Fibroblast of skin of right biceps (primary cell): ENCODE measurements at places on chromosomes 4 and X.

DNA sequence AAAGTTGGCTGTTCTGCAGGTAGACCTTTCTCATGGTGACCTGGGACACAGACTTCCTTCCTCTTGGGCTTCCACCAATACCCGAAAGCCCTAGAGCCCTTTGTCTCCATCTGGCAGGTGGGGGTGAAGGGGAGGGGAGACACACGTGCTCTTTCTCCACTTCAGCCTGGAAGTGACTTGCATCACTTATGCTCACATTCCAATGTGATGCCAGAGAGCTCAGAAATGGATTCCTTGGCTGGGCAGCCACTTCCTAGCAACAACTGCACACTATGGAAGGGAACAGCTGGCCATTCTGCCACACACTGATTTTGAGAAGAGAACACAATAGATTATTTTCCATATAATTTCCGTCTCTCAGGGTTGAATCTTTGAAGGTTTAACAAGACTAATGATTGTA, 36.3 kb downstream of the C4orf51 start:
- DNase-seq: peak; percentile 40

DNA sequence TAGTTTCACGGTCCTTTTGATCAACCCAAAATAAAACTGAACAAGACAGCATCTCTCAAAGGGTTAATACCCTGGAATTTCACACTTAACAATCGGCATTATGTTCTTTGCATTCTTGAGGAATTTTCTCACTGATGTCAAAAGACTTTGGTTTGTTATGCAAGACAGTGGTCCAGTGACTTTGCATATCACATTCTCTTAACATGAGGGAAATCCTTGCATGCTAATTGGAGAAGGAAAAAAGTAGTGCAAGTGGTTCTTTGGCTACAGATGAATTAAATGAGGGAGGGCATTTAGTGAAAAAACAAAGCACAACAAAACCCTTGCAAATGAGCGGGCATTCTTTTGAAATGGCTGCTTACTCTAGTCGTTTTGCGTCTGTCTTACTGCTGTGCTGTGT, 105.1 kb upstream of the LIMCH1 start:
- peak; percentile 89 for DNase-seq

GRCh38 chr4:157075401-157075800, 549 bp upstream of the GLRB start:
- no peak for DNase-seq

GRCh38 chr4:114043116-114043515, 63.7 kb upstream of the ARSJ start:
- DNase-seq: no peak

DNA sequence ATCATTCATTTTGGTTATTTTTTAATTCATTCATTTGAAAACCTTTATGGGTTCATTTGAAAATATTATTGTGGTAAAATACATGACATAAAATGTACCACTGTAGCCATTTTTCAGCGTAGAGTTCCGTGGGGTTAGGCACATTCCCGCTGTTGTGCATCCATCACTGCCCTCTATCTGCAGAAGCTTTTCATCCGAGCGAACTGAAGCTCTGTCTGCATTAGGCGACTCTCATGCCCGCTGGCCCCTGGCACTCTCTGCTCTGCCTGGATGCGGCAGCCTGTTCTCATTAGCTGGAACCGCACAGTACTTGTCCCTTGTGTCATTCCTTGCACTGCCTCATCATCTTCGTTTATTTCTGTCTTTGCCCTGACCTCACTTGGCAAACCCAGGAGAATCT, 17.5 kb downstream of the CFAP99 start:
- peak; percentile 16 for DNase-seq

GRCh38 chr4:55637272-55637820, 1.2 kb upstream of the NMU start:
- DNase-seq: peak; percentile 1

- DNase-seq: peak; percentile 85
These were observed at the start of gene SEPTIN6 for GRCh38 chrX:119693040-119693995. Gene SEPTIN6, minus strand, starts transcription at chrX:119693168. Its CDS starts 63 bp downstream, at chrX:119693105.

DNA sequence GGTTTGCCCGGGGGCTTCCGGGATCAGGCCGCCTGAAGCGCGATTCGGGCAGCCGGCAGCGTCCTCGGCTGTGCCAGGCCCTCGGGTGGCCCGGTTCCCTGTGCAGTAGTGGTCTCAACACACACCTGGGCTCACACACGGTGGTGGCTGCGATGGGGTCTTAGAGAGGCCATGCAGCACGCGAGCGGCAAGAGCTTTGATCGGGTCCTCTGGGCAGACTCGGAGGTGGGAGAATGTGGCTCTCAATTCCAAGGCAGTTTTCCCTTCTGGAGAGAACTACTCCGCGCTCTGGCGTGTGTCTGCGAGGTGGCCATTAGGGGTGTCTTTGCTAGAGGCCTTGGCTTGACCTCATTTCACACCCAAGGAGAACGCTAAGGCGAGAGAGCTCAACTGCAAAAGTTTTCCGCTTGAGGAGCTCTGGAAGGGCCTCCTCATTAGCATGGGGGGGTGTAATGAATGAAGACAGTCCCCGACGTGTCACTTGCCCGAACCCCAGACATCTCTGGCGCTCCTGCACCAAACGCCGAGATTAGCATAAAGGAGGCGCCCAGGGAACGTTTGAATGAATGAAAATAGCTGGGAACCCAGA, 771 bp upstream of the RBPJ start:
- DNase-seq: peak; percentile 43

DNA sequence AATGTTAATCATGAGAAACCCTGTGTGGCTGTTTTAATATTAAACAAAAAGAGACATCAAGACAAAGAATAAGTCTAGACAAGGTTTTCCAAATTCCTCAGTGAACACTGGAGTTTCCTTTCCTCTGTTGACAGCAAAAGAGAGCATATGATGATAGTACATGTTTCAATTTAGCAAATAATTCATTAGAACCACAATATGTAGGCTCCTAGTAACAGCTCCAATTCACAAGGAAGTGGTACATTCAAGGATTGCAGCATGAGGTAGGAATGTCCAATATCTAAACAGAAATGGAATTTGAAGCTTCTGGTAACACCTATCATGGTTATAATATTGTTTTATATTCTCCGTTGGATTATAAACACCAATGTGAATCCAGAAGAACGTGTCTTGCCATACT, 203.8 kb upstream of the TECRL start:
- DNase-seq: no peak

DNA sequence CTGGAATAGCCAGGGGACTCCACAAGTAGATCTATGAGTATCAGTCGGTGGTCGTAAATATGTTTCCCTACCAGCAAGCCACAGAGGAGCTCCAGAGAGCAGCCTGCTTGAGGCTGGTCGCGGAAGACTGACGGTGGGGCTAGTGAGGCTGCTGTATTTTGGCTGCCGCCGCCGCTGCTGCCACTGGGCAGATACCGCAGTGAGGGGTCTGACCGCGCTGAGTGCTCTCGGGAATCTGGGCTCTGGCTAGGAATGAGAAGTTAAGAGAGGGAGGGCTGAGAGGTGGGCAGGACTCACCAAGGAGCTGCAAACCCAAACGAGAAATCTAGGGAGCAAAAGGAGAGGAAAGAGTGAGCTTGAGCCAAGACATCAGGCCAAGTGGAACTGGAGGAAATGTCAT, at the start of gene EXOC1L:
Gene EXOC1L, plus strand, starts transcription at position 157 of the 400 bp plus-strand sequence. Its CDS starts 237 bp downstream, at position 394.
- DNase-seq: peak; percentile 25

GRCh38 chr4:74266081-74266480, 42.2 kb upstream of the EPGN start:
- DNase-seq: no peak

GRCh38 chrX:153869473-153870287, 16.3 kb downstream of the L1CAM start:
- DNase-seq: no peak

DNA sequence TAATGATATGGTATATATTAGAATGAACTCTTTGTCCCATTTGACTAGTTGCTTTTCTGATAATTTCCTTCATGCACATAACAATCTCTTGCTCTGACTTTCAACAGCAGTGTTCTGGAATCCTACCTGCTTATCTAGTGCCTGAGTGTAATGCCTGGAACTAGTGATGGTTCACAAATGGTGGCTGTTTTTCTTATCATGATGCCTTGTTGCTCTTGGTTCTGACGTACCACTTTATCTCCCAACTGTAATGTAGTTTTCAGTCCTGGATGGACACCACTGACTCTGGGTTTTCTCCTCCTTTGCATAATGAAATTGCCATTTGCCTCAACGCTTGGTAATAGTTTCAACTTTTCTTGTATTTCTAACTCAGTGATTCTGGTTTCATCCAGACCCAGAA, 25.5 kb upstream of the LUZP4 start:
- no peak for DNase-seq

- DNase-seq: peak; percentile 86
These were observed 541.4 kb upstream of the BOD1L1 start for GRCh38 chr4:14168919-14169318.

GRCh38 chr4:111693758-111694157, 451.5 kb upstream of the FAM241A start:
- no peak for DNase-seq

DNA sequence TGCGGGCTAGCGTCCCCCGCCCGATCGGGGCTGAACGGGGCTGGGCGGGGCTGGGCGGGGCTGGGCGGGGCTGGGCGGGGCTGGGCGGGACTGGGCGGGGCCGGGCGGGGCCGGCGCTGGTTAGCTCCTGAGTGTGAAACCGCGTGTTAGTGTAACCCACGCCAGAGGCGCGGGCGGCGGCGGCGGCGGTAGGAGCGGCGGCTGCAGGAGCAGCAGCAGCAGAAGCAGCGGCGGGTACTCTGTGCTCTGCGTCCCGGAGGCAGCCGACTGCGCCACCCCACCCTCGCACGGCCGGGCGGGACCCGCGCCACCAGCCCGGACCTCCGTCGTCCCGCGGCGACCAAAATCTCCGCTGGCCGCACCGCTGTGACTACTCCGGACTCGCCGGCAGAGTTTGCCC, 128.1 kb downstream of the LAS1L start:
- no peak for DNase-seq

DNA sequence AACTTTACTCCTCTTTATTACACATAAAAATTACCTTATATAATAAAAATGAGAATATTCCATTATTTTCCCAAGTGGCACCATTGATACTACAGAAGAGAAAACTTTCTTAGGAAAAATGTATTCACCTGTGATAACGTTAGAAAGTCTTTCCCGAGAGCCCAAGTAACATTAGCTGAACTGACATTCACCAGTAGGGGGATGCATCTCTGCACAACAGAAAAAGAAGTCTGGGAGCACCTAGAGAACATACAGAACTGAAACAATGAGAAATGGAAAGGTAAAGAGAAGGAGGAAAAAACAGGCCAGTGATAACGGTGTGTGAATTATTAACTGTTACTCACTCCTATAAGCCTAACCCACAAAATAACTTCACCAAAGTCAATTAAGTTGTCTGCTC, 423.3 kb downstream of the CENPC start:
- no peak for DNase-seq
